ENCODE measurements at places on chromosomes 16 and 17.

- DNase-seq: no peak
Observed at GRCh38 chr16:17585449-17586074, 114.8 kb upstream of the XYLT1 start.

DNA sequence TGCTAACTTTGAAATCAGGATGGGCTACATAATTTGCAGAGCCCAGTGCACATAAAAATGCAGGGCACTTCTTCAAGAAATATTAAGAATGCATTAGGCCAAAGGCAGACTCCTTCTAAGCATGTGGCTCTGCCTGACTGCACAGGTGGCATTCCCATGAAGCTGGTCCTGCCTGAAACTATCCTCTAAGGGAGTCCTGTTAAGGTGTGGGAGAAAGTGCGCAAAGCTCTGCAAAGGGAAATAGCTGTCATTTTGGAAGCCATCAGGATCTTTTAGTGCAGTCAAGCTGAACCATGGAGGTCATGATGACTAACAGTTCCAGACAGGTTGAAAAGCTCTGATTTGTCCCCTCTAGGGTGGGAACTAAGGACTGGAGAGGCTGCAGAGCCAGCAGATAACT, 41.9 kb upstream of the CRHR1 start:
- DNase-seq: no peak

DNA sequence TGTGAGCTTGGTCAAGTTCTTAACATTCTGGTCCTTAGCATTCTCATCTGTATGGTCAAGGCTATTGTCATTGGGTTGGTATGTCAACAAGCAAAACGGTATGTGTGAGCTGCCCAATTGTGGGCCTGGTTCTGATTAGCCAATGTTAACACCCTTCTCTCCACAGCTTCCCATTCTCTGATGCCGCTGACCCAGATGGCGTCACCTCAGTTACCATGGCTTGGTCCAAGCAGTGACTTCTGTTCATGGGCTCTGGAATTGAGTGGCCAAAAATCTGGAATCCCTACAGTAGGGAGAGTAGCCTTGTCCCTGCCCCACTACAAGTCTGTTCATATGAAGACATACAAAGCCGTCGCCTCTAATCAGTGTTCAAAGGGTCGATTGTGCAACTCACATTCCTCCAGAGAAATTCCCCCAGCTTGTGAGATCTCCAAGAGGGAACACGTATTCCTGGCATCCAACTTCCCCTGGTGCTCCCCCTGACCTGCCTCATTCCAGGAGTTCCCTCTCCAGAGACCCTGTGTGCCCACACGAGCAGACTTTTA, 15.8 kb downstream of the TMEM98 start:
- DNase-seq: peak; percentile 89

GRCh38 chr16:74723256-74723655, 22.6 kb upstream of the MLKL start:
- DNase-seq: no peak

DNA sequence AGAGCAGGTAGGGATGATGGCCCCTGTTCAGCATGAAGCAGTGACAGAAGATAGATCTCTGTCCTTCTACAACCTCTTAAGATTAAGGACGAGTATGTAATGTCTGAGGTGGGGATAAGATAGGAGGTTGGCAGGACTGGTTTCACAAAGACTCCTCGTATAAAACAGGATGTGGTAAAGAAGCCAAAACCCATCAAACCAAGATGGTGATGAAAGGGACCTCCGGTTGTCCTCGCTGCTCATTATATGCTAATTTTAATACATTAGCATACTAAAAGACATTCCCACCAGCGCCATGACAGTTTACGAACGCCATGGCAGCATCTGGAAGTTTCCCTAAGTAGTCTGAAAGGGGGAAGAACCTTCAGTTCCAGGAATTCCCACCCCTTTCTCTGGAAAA, 27.3 kb downstream of the MIS12 start:
- DNase-seq: no peak

GRCh38 chr17:59727817-59728533, 20.5 kb downstream of the VMP1 start:
- DNase-seq: no peak

DNA sequence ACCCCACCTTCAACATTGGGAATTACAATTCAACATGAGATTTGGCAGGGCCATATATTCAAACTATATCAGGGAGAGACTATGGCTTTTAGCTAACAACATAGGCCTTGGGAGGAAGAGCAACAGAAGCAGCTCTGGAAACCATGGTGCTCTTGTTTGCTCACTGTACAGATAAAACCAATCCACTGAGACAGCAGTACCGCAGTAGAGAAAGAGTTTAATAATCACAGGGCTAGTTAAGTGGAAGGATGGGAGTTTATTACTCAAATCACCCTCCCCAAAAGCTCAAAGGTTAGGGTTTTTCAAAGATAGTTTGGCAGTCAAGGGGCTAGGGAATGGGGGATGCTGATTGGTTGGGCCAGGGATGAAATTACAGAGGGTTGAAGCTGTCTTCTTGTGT, 52.7 kb upstream of the CRHR1 start:
- no peak for DNase-seq

DNA sequence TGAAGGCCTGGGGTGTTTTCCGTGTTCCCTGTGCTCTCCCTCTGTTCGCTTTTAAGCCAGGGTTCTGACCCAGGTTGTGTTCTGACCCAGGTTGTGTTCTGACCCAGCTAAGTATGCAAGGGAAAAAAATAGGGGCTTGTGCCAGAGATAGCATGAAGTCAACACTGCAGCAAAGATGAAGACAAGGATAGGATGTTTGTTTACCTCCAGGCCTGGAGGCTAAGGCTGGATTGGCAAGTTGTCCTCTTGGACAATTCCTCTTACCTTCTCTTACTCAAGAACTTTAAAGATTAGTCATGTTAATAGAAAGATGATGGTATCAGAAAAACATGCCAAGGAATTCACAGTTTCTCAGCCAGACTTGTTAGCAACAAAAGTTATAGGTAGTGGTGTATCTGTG, 19.4 kb downstream of the LYRM9 start:
- no peak for DNase-seq

GRCh38 chr17:28008513-28008912, 34.0 kb upstream of the NLK start:
- peak; percentile 42 for DNase-seq

DNA sequence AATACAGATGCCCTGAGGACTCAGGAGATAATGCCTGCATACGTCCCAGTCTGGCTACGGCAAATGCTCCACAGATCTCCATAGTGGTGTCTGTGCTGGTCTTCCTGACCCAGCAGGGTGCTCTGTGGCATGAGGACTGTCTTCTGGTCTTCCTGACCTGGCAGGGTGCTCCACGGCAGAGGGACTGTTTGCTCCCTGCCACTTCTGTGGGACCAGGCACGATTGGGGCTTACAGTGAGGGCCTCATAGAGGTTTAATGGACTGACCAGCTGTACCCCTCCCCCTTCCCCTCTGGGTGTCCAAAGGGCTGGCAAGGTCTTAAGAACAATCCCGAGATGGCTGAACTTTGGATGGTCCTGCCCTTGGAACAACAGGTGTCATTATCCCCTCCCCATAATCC, 123.1 kb downstream of the C16orf78 start:
- no peak for DNase-seq

- no peak for DNase-seq
Observed at GRCh38 chr16:29854520-29855100, 8.4 kb downstream of the CDIPT start.

DNA sequence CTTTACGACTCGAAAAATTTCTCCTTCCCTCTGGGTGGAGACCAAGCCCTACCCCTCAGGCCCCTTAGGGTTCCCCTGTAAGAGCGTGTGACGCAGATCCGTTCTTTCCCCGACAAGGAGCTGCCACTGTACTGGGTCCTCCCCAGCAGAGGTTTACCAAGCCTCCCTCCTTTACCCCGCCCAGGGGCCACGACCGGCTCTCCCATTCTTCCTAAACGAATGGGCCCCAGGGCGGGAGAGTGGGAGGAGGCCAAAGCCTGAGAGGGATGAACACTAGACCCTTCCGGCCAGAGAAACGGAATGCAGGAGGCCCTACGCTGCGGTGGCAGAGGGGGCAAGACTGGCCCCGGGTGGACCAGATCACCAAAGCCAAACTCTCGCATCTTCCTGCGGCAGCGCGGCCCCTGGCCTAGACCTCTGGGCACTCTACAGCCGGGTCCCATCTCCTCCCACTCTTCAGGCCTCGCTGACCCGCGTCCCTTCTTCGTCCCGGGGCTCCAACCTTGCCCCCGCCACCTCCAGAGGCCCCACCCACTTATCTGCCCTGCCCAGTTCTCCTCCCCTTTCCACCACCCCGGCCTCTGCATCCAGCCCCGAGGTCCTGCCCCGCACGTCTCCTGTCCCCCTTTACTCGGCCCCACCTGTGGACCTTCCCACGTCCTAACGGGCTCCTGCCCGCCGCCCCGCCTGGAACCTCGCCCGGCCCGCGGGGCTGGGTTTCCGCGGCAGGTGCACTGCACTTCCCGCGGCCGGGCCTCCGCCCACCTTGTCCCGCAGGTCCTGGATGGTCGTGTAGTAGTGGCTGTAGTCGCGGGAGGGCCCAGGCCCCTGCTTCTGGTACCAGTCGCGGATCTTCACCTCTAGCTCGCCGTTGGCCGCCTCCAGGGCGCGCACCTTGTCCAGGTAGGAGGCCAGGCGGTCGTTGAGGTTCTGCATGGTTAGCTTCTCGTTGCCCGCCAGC, 765 bp downstream of the KRT19 start:
- no peak for DNase-seq

GRCh38 chr17:17350491-17351355, 47.5 kb downstream of the NT5M start:
- peak; percentile 42 for DNase-seq

- DNase-seq: peak; percentile 48
Observed at GRCh38 chr17:76121932-76122430, 18.4 kb upstream of the EXOC7 start.

DNA sequence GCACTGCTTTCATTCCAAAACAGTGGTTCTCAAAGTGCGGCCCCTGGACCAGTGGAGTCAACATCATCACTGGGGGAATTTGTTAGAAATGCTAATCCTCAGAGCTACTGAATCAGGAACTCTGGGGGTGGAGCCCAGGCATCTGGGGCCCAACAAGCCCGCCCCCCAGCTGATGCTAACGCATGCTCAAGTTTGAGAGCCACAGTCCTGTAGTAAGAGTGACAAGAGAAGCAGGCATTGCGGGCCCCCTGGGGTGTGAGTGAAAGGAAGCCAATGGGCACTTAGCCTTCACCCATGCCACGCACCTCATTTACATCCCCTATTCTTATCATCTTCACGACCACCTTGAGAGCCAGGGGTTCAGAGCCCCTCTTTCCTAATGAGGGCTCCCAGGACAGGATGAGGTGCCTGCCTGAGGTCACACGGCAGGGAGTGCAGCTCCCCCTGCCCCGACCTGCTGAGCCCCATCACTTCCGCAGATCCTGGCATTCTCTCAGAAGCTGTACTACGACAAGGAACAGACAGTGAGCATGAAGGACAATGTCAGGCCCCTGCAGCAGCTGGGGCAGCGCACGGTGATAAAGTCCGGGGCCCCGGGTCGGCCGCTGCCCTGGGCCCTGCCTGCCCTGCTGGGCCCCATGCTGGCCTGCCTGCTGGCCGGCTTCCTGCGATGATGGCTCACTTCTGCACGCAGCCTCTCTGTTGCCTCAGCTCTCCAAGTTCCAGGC, 9.1 kb downstream of the CA4 start:
- DNase-seq: no peak
